ENCODE measurements at places on chromosomes 12 and 14.

DNA sequence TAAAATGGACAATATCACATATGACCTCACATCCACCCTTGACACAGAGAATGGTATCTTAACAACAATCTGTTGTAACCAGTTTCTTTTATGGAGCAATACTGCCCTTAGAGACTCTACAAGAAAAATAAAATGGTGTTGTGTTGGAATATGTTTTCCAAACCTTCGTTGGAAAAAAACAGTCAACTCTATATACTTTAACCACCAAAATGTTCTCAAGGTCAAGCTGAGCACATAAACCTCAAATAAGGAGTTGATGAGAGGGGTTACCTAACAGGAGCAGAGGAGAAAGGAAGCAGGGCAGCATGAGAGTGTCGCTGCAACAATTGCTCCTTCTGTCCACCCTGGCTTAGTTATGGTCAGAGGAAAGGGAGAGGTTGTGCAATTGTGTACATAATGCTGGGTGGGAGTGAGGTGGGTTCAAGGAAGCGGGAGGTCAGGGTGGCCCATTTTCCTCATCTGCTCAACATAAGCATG is 179.2 kb upstream of the BMP4 start:
- DNase-seq, result no peak

- DNase-seq, result no peak
Measured at GRCh38 chr12:82357845-82358199, 365 bp downstream of the CCDC59 start.

DNA sequence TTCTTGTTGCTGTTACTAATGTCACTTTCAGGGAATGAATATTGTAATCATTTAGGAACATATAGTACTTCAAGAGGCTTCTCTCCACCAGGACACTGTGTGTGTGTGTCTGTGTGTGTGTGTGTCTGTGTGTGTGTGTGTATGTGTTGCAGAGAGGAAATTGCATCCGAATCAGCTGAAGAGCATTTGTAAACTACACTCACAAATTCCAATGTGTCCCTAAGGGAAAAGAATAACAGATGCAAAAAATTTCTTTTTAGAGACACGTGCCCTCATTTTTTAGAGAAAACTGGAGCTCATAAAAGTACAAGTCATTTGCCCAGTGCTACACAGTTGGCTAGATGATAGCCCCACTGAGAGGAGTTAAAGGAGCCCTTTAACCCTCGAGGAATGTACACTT is 168.8 kb downstream of the ANO4 start:
- no peak for DNase-seq

DNA sequence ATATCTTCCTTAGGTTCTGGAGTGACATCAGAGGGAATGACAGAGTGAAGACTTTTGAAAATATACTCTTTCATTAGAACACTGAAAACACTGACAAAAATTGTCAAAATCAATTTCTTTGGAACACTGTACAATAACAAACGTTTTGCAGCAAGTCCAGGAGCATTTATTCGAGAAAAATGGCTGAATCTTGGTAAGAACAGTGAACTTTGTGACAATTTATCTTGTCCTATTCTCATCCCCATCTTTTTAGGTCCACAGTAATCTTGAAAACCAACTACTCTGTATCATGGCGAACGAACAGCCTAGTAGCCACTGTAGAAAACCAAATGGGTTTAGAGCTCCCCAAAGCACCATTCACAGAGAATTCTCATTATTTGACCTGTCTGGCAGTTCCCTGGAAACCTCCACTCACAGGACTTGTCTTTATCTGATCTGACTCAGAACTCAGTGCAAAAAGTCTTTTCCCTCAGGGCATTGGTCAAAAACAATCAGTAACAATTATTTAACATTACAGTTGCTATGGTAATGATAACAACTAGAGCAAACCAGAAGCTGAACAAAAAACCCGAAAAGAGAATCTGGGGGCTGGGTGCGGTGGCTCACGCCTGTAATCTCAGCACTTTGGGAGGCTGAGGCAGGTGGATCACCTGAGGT is 20.3 kb upstream of the PPP2R5E start:
- no peak for DNase-seq

DNA sequence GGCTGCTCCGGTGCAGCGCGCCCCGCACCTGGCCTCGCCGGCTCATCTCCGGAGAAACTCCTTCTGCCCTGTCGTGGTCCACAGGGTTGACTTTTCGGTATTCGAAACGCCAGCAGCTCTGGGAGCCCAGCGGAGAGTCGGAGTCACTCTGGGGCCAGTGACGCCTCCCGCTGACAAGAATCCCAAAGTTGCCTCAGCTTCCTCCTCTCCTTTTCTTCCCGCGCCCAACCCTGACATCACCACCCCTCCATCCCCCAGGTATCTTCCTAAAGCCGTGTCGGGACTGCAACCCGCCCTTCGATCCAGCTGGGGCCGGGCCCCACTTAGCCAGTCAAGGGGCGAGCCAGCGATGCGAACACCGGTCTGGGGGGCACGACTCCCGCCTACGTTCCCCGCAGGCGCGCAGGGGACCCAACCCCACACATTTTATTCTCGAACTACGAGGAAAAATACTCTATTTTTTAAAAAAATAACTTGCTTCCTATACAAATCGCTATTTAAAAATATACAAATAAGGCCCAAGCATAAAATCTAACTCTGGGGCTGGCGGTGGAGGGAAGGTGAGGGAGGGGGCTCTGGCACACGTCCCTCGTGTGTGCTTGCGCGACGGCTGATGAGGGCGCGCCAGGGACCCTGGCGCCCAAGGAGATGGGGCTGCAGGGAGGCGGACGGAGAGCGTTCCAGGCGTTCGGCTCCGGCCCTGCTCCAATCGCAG is 2.1 kb downstream of the NKX2-8 start:
- DNase-seq, result no peak

GRCh38 chr12:47237751-47238211 is 158.0 kb upstream of the AMIGO2 start:
- DNase-seq, result no peak

- DNase-seq, result no peak
Measured at GRCh38 chr12:100359248-100359647, 2.4 kb downstream of the SLC17A8 start.

- no peak for DNase-seq
Measured at GRCh38 chr14:75204116-75204515, 27.7 kb upstream of the TMED10 start.

- DNase-seq, result no peak
Measured at GRCh38 chr14:28704153-28704552, 62.4 kb upstream of the FOXG1 start.

DNA sequence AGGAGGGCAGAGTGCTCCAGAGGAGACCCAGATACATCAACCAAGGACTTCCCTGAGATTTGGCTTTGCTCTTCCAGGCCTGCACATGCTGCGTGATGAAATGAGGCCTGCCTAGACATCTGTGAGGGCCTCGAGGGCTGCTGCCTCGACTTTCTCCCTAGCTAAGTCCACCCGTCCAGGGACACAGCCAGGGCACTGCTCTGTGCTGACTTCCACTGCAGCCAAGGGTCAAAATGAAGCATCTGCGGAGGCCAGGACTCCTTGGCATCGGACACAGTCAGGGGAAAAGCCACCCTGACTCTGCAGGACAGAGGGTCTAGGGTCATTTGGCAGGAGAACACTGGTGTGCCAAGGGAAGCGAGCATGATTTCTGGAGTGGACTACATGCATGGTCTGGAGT is 10.7 kb downstream of the SLC25A47 start:
- no peak for DNase-seq

DNA sequence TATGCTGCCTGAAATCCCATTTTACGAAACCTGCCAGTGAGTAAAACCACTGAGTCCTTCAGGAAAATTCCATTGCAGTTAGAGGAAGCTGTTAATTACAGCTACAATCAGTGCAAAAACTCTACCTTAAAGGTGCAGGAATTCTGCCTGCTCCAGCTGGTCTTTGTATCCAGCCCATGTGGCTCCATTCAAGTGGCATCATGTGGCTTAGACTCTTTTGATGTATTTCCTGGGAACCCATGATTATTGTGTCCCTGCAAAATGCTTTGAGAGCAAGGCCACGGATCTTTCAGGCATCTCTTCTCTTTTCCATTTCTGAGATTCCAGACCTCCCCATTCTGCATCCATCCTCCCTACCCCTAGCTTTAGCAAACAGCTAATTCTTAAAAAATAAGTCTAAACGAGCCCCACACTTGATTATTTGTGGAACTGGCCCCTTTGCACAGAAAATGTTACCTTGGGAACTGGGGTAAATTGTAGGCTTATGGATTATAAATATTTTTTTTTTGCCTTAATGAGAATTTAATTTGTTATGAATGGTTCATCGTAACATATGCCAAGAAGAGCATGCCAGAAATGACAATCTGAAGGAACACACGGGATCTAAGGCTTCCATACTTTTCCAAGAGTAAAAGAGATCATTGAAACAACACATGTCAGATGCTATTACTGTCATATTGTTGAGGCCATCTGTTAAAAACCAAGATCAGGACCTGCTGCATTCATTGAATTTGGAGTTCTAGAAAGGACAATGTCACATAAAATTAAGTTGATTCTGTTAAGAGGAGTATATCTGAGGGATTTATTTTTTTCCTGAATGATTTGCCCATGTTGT is 144.6 kb downstream of the TPH2 start:
- no peak for DNase-seq

- no peak for DNase-seq
Measured at GRCh38 chr12:98253207-98254037, 262.0 kb upstream of the TMPO start.

GRCh38 chr14:100988411-100988900 is 84.9 kb upstream of the RTL1 start:
- DNase-seq, result no peak

- no peak for DNase-seq
Measured at GRCh38 chr14:98175436-98175835, 1096.6 kb downstream of the BCL11B start.

- DNase-seq, result no peak
Measured at GRCh38 chr12:54432815-54433164, 13.7 kb upstream of the ITGA5 start.

DNA sequence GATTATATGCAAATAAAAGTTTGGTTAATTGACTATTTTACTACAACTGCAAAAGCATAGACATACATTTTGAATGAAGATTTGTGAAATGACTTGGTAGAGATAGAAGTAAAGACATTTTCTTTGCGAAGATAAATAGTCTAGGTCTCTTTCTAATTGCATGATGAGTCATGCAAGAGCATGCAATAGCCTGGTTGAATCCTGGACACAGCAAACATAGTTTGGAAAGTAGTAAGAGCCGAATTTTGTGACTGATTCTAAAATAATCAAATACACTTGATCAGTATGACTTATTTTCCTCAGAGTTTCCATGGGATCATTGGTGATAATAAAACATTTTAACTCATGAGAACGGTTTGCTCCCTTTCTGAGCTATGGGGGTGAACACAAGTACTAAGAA is 27.7 kb upstream of the CAND1 start:
- DNase-seq, result no peak

DNA sequence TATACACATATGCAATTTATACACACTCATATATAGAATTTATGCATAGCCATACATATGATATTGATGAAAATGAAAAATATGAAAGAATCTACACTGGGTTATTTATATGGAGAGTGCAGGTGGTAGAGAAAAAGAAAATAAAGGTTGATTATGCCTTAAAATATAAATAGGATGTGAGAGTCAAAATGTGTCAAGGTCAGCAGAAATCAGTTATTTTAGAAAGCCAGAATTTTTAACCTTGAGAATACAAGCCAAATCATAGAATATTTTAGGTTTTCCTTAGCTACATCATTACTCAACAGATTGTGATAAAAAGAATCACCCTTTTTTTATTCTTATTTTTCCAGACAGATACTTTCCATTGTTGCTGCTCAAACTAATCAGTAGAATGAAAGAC is 146.2 kb downstream of the SLC6A15 start:
- DNase-seq, result no peak

- no peak for DNase-seq
Measured at GRCh38 chr12:116492703-116493324, 66.4 kb upstream of the MAP1LC3B2 start.

- no peak for DNase-seq
Measured at GRCh38 chr14:105700622-105701288, 174.4 kb downstream of the TMEM121 start.

DNA sequence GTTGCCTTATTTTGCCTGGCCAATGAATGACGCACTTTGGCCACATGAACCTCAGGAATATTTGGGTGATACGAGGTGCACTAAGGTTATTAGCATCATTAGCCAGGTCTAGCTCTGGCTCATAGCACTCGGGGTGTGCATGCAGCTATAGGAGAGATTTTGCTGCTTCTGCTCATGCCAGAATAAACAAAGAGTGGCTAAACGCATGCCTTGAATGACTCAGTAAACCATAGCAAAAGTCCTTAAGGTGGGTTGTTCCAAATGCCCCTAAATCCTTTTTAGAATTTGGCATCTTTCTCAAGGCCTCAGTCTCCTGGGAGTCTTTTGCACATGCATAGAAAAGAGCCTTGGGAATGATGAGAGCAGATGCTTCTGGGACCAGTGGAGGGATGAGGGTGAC is 343.7 kb upstream of the FKBP4 start:
- no peak for DNase-seq

- DNase-seq, result no peak
Measured at GRCh38 chr12:128823216-128823915, 392 bp downstream of the SLC15A4 start.
